ENCODE measurements at places on chromosomes 6 and 20.

GRCh38 chr20:2891343-2891742 is 18.1 kb downstream of the PTPRA start:
- no peak for DNase-seq

DNA sequence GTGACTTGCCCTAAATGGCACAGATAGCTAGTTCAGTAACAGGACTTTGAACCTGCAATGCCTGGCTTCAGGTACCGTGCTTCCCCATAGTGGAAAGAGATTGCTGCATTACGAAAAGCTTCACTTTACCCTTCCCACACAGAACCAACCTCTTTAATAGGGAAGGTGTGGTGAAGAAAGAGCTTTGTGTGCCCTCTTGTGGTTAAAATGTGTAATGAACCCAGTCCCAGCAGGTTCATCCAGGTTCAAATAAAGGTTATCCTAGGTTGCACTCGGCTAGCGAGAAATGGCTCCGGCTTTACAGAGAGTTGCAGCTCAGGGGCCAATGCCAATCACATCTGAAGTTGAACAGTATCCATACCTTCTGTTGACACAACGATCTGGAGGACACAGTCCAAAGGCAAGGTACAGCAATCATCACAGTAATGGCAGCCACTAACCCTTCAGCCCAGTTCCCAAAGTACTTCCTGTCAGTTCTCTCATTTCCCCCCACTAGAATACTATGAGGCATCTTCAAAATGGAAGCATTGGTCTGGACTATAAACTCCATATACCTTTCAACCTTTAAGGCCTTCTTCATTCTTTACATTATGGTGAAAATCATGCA is 3.0 kb downstream of the DEFB115 start:
- peak; percentile 28 for DNase-seq

- DNase-seq: no peak
Measured at GRCh38 chr6:40543146-40543545, 44.0 kb downstream of the LRFN2 start.

- no peak for DNase-seq
Measured at GRCh38 chr6:74137911-74138310, 441.9 kb downstream of the CD109 start.

DNA sequence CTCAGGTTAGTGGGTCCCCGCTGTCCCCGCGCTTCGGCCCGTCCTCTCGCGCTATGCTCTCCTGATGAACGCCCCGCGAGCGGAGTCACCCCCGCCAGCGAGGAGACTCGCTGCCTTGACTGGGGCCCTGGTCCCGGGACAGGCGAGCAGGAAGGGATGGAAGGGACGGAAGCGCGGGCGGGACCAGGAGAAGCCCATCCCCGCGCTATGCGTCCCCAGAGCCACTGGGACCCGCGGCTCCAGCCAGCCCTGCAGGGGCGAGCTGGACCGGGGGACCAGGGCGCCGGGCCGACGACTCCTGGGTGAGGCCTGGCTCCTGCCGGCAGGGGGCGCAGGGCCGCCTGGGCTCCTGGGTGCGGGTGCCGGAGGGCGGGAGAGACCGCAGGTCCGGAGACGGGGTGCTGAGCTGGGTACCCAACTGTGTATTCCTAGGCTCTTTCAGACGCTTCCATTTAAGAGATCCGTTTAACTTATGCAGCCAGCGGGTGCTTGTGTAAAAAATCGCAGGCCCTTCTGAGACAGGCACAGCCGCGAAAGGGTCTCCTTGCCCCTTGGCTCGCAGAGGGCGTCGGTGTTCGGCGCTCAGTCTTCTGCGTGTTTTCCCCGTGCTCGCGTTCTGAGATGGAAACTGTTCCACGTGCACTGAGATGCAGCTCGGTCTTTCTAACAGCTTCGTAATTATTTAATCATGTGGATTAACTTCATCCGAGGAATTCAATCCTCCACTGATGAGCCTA is 580 bp upstream of the SYCP2 start:
- no peak for DNase-seq

- no peak for DNase-seq
Measured at GRCh38 chr20:51065615-51066014, 42.7 kb upstream of the KCNG1 start.

DNA sequence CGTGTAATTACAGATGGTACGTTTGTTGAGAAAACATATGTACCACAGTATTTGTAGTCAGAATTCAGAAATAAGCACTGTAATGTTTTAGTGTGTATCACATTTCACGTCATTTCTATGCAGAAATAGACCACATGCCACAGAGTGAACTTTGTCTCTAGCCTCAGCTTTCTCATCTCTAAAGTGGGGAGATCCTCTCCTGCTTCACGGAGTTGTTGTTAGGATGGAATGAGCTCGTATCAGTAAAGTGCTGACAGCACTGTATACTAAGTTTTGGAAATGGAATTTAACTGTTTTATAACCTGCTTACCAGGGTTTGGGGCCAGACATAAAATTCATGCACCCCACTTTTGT is 34.2 kb upstream of the PXDC1 start:
- no peak for DNase-seq

DNA sequence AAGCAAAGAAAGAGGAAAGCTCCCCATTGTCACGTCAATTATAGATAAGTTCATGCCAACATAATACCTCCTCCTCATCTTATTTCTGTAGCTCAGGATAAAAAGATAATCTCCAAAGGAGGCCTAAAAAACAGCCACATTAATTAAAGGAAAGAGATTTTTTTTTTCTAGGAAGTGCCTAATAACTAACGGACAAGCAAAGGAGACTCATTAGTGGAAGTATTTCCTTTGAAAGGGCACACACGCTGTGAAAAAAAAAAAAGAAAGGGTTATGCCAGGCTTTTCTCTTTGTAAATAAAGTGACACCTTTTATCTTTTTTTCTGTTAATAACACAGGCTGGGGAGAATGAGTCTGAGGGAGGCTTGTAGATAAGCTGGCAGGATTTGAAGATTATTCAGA is 55.7 kb downstream of the PCSK2 start:
- no peak for DNase-seq

GRCh38 chr6:25478973-25479372 is 173.0 kb upstream of the SCGN start:
- no peak for DNase-seq

- DNase-seq: no peak
Measured at GRCh38 chr6:20718705-20719653, 184.7 kb downstream of the CDKAL1 start.

Data from SK-N-DZ (cell line).